Ovary (tissue), 10 donors: ENCODE measurements at places on chromosomes 12 and 14. TPM values are rescaled to one million over a fixed set of nuclear protein-coding genes. Genes with fewer than 3 reads are reported as not detected.
A peak's percentile ranks its signal among the peaks of the same experiment; 100 is the strongest.

Gene GYS2
- 0.12 TPM for total RNA-seq

Gene IFNG-AS1
- total RNA-seq = not detected

Gene GRIP1
- total RNA-seq = 10.1 TPM

Gene FBLN5
- 87.3 TPM for total RNA-seq

Gene JAG2
- total RNA-seq = 2.9 TPM

Gene SYNE3
- total RNA-seq = 8.1 TPM

Gene TOX4
- 64.4 TPM for total RNA-seq

GRCh38 chr12:22100958-22101748 is 55.1 kb downstream of the CMAS start:
- no peaks in the 10 kb centered on the region for H3K4me1 ChIP-seq
- no peak overlapping the region for H3K27ac ChIP-seq
- H3K36me3 ChIP-seq = no peaks in the 10 kb centered on the region
- H3K4me3 ChIP-seq = no peak overlapping the region

- H3K4me3 ChIP-seq = peak overlapping the region; percentile 2
- peak; percentile 90 for DNase-seq
- peaks cover 26% of the 10 kb centered on the region for H3K4me1 ChIP-seq
- no peaks in the 10 kb centered on the region for H3K27me3 ChIP-seq
Observed at GRCh38 chr12:121796855-121797751, 3.6 kb upstream of the RHOF start.

- H3K36me3 ChIP-seq = no peaks in the 10 kb centered on the region
- no peak overlapping the region for H3K4me3 ChIP-seq
- H3K4me1 ChIP-seq = no peaks in the 10 kb centered on the region
- H3K27ac ChIP-seq = no peak overlapping the region
- no peak for DNase-seq
Observed at GRCh38 chr12:12582895-12583303, 20.2 kb upstream of the DUSP16 start.

DNA sequence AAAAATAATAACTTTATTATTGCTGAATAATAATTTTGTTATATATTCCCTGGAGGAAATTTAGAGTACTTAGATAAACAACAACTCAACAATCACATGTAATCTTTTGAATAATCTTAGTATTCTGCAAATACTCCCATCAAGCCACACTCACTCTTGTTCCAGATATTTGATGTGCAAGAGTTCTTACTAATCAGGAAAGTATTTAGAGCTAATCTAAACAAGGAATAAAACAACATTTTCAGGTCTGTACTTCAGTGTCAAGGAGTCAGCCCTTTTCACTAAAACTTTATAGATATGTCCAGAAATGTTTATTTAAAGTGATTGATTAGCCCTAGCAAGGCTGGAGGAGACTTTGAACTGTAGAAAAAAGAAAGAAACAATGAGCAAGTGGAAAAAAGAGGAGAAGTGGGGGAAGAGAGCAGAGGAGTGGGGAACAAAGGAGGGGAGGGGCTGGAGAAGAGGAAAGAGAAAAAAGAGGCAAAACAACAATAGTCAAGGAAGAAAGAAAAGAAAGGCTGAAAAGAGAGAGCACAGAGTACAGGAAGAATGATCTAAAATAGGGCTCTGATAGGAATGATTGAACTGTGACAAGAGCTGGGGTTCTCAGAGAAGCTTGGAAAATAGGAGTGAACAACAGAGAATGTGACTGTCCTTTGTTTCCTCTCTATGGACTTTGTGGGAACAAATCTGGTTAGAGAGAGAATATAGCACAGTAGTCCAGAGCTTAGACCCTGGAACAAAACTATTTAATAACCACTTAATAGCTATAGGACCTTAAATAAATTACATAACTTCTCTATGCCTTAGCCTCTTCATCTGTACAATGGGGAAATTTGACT is 238.7 kb downstream of the AKAP6 start:
- H3K4me3 ChIP-seq = no peak overlapping the region
- no peak overlapping the region for H3K27ac ChIP-seq
- H3K4me1 ChIP-seq = no peaks in the 10 kb centered on the region

DNA sequence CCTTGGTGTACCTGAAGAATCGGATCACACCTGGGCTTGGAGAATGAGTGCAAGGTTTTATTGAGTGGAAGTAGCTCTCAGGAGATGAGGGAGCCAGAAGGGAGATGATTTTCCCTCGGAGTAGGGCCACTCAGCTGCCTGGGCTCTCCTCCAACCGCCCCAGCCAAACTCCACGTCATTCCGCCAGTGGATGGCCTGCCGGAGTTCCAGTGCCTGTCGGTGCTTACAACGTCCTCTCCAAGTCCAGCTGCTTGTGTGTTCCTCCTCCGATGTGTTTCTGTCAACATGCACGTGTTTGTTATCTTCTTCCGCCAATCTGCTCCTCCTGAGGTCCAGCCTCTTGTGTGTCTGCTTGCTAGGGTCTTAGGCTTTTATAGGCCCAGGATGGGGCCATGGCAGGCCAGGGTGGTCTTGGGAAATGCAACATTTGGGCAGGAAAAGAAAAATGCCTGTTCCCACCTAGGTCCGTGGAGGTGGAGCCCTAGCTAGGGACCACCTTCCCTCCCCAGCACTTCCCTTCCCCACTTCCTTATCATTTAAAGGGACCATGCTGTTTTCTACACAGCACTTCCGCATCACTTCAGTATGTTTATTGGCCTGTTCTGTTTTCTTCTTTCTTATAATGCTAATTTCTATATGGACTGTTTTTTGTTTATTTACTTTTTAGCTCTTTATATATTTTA is 343.2 kb downstream of the PDZRN4 start:
- H3K4me1 ChIP-seq = no peaks in the 10 kb centered on the region
- no peak for DNase-seq
- no peak overlapping the region for H3K27ac ChIP-seq
- no peaks in the 10 kb centered on the region for H3K36me3 ChIP-seq
- H3K27me3 ChIP-seq = no peaks in the 10 kb centered on the region

DNA sequence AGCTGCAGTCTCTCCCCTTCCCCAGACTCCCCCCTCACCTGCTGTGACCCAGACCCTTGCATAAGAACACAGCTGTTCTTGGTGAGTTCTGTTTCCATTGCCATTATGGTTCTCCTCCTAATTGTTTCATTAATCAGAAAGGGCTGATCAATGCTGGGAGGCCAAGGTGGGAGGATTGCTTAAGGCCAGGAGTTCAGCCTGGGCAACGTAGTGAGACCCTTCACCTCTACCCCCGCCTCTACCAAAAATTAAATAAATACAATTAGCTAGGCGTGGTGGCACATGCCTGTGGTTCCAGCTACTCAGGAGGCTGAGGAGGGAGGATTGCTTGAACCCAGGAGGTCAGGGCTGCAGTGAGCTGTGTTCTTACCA is 17.2 kb upstream of the FAIM2 start:
- no peaks in the 10 kb centered on the region for H3K27me3 ChIP-seq
- H3K4me1 ChIP-seq = peaks cover 17% of the 10 kb centered on the region
- DNase-seq = no peak
- H3K4me3 ChIP-seq = no peak overlapping the region

GRCh38 chr14:67798731-67799130 is 17.7 kb downstream of the ZFYVE26 start:
- DNase-seq = no peak
- H3K4me3 ChIP-seq = no peak overlapping the region
- H3K27ac ChIP-seq = no peak overlapping the region
- no peaks in the 10 kb centered on the region for H3K4me1 ChIP-seq

- H3K27ac ChIP-seq = no peak overlapping the region
- H3K4me1 ChIP-seq = peaks cover 4% of the 10 kb centered on the region
- no peaks in the 10 kb centered on the region for H3K36me3 ChIP-seq
- no peaks in the 10 kb centered on the region for H3K27me3 ChIP-seq
Observed at GRCh38 chr12:51941011-51941581, 10.4 kb upstream of the ACVR1B start.

DNA sequence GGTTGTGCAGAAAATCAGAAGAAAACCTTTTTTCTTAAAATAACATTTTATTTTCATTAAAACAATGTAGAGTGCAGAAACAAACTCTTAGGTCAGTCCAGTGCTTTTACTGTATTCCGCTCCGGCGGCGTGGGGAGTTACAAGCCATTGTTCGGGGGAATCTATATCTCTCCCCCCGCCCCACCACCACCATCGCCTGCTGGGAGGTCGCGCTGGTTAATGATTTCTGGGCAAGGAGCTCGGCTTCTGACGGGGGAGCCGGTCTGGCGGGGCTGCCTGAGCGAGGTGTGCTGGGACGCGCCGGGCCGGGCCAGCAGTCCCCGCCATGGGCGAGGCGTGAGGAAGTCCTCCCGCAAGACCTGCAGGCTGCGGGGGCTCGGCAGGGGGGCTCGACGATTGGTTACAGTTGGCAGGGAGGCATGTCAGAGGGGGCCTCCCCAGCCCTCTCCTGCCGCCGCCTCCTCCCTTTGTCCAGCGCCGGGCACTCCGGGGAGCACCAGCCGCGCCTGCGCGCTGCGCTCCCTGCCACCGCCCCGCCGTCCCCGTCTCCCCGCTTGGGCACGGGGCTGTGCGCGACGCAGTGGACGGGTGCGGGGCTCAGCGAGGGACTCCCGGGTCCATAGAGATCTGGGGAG is 1.0 kb upstream of the DUSP6 start:
- H3K36me3 ChIP-seq = no peaks in the 10 kb centered on the region
- peak overlapping the region; percentile 46 for H3K27ac ChIP-seq
- DNase-seq = peak; percentile 55
- peaks cover 3% of the 10 kb centered on the region for H3K4me1 ChIP-seq
- no peaks in the 10 kb centered on the region for H3K27me3 ChIP-seq

GRCh38 chr12:40336573-40337199 is 111.9 kb downstream of the LRRK2 start:
- H3K36me3 ChIP-seq = no peaks in the 10 kb centered on the region
- no peak overlapping the region for H3K4me3 ChIP-seq
- no peaks in the 10 kb centered on the region for H3K27me3 ChIP-seq
- H3K27ac ChIP-seq = no peak overlapping the region
- no peaks in the 10 kb centered on the region for H3K4me1 ChIP-seq
- no peak for DNase-seq

DNA sequence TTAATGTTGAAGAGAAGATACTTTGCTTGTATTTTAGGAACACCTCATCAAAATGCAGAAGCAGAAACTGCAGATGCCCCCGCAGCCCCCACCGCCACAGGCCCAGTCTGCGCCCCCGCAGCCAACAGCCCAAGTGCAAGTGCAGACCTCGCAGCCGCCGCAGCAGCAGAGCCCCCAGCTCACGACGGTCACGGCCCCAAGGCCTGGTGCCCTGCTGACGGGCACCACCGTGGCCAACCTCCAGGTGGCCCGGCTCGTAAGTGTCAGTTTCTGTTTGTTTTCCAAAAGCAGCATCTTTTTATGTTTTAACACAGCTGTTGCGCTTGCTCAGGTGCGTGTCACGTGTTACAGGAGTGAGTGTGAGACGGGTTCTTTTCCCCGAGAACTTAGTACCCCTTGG is 79.5 kb downstream of the DDX51 start:
- H3K36me3 ChIP-seq = no peaks in the 10 kb centered on the region
- no peak overlapping the region for H3K4me3 ChIP-seq
- no peak for DNase-seq

GRCh38 chr12:29883941-29884554 is 100.3 kb upstream of the TMTC1 start:
- no peaks in the 10 kb centered on the region for H3K27me3 ChIP-seq
- H3K4me3 ChIP-seq = no peak overlapping the region
- no peak overlapping the region for H3K27ac ChIP-seq
- DNase-seq = no peak

DNA sequence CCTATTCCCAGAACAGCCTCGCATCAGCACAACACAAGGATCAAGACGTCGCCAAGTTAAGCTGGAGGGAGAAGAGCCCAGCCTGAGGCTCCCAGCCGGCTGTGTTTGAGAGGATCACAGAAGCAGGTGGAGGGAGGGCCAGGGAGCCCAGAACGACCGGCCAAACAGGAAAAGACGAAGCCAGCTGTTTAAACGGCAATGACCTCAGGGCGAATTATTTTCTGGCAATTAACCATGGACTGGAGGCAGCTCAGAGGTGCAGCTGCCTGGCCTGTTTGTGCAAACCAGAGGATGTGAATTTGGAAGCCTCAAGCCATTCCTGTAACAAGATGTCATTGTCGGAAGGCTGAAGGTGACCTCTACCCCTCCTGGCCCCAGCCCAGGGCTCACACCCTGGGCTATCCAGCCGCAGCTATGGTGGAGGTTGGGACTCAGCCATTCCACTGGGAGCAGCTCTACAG is 175.8 kb upstream of the PRMT8 start:
- H3K36me3 ChIP-seq = no peaks in the 10 kb centered on the region
- H3K27me3 ChIP-seq = no peaks in the 10 kb centered on the region
- H3K27ac ChIP-seq = no peak overlapping the region
- DNase-seq = peak; percentile 82

DNA sequence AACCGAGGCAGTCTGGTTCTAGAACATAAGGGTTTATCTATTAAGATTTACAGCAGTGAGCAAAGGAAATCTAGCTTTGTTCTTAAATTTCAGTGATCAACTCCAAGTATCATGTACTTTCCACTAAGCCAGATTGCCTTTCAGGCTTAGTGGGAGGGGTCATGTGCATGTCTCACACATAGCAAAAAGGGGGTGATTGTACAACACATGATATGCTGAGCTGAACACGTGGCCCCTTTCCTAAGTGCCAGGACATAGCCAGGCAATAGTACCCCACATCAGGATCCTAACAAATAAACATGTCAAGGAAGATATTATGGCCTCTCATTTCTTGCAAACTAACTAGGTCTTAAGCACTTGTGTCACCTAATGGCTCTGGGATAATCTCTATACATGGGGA is 347.2 kb downstream of the C12orf75 start:
- no peak for DNase-seq
- H3K27ac ChIP-seq = no peak overlapping the region
- no peaks in the 10 kb centered on the region for H3K27me3 ChIP-seq
- no peaks in the 10 kb centered on the region for H3K36me3 ChIP-seq
- peaks cover under 1% of the 10 kb centered on the region for H3K4me1 ChIP-seq
- H3K4me3 ChIP-seq = no peak overlapping the region

DNA sequence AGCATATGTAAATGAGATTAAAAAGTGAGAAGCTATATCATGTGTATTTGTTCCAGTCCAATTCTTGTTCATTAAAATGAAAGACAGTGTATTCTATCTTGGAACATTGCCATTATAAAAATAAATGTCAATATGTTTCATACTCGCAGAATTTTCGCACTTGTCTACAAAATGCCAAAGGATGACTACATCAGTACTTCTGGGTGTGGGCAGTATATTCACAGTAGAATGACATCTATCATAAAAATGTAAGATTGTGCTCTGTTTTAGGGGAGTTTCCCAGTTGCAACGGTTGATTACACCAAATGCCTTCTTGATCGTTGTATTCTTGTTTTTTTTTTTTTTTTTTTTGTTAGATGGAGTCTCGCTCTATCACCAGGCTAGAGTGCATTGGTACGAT is 292.3 kb upstream of the E2F7 start:
- H3K36me3 ChIP-seq = no peaks in the 10 kb centered on the region
- DNase-seq = no peak
- no peak overlapping the region for H3K4me3 ChIP-seq
- H3K4me1 ChIP-seq = peaks cover 9% of the 10 kb centered on the region
- no peaks in the 10 kb centered on the region for H3K27me3 ChIP-seq
